ENCODE measurements at places on chromosomes 3 and 15. TPM values are rescaled to one million over a fixed set of nuclear protein-coding genes. Genes with fewer than 3 reads are reported as not detected.
A peak's percentile ranks its signal among the peaks of the same experiment; 100 is the strongest.

- H3K4me1 ChIP-seq, result peaks cover 28% of the 10 kb centered on the region
- H3K36me3 ChIP-seq, result no peaks in the 10 kb centered on the region
- no peak for DNase-seq
- no peak overlapping the region for H3K4me3 ChIP-seq
- no peaks in the 10 kb centered on the region for H3K27me3 ChIP-seq
- no peak overlapping the region for H3K27ac ChIP-seq
Observed at GRCh38 chr15:63196842-63197241, 7.4 kb downstream of the RAB8B start.

DNA sequence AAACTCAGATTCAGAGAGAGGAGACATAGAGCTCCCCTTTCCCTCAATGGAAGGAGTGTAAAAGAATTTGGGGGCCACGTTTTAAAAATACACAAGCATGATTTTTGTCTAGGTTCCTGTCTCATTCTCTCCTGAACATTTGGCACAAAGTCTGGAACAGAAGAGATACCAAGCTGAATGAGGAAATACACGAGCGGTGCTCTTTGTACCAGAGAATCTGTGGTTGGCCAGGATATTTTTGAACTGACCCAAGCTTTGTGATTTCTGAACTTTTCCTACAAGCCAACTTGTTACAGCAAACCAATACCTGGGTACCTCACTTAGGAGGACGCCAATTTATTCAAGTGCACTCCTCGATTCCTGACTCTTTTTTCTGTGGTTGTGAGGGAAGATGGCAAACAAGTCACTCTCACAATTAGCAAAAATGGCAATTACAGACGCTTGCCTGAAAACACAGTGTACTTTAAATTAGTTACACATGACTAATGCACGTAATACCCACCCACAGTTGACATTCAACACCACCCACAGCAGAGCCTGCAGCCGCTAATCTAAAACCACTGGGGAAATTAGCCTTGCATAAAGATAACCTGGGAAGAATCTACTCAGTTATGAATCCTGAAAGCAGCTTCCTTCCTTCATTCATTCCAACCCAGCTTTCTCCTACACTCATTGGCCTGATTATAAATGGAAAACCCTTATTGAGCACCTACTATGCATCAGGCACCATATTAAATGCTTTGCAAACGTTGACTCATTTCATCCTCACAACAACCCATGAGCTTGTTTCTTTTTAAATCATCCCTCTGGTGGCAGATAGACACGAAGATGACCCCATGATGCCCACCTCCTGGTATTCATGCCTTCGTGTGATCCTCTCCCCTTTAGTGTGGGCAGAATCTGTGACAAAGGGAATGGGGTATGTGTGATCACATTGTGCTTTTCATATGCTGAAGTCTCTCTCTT is 293.5 kb downstream of the KBTBD8 start:
- no peak for DNase-seq
- no peaks in the 10 kb centered on the region for H3K27me3 ChIP-seq
- H3K27ac ChIP-seq, result no peak overlapping the region
- H3K36me3 ChIP-seq, result no peaks in the 10 kb centered on the region
- no peaks in the 10 kb centered on the region for H3K4me1 ChIP-seq

- no peaks in the 10 kb centered on the region for H3K36me3 ChIP-seq
- H3K4me3 ChIP-seq, result no peak overlapping the region
- peak; percentile 58 for DNase-seq
Observed at GRCh38 chr3:16335772-16336645, 71.0 kb downstream of the OXNAD1 start.

GRCh38 chr3:72018343-72018984 is 233.5 kb upstream of the PROK2 start:
- H3K27me3 ChIP-seq, result no peaks in the 10 kb centered on the region
- H3K4me1 ChIP-seq, result peaks cover 5% of the 10 kb centered on the region
- H3K36me3 ChIP-seq, result no peaks in the 10 kb centered on the region

DNA sequence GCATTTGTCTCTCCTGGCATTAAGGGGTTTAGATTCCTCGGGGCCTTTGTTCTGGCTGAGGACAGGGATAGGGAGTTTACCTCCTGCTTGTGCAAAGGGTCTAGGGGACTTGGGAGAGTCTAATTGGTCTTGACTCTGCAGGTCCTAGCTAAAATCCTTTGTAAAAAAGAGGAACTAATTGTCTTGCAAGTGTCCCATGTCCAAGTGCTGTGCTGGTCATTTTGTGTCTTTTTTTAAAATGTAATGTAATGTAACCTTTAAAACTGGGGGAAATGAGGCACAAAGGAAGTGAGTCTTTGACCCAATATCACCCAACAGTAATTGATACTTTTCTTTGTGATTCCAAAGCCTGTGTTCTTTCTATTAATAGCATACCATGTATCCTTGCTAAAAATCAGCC is 14.9 kb upstream of the C3orf80 start:
- H3K27ac ChIP-seq, result no peak overlapping the region
- no peaks in the 10 kb centered on the region for H3K4me1 ChIP-seq
- no peak for DNase-seq
- no peak overlapping the region for H3K4me3 ChIP-seq

GRCh38 chr3:184457329-184457728 is 77.5 kb downstream of the CHRD start:
- DNase-seq, result no peak
- no peaks in the 10 kb centered on the region for H3K36me3 ChIP-seq

The OSBPL10 gene
- total RNA-seq, result 11.4 TPM

The KPNA4 gene
- total RNA-seq, result 55.9 TPM

DNA sequence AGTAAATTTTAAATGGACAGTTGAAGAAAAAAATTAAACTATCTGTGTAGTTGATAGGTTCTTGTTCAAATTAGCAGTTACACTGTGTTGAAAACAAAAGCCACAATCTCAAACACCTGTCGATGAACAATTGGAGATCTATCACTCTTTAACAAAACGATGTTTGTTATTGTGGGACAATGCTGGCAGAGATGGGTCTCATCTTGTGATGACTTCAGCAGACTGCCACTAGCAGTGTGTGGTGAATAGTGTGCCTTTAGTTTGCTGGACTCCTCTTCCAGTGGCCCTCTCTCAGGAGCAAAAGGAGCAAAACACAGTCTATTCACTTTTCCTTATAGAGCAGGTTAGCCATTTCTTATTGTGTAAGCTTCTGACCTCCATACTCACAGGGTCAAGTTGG is 14.7 kb upstream of the TRIM59 start:
- no peaks in the 10 kb centered on the region for H3K36me3 ChIP-seq
- DNase-seq, result no peak
- H3K4me3 ChIP-seq, result no peak overlapping the region
- H3K4me1 ChIP-seq, result no peaks in the 10 kb centered on the region
- H3K27ac ChIP-seq, result no peak overlapping the region

The CCR4 gene
- 0.31 TPM for total RNA-seq

DNA sequence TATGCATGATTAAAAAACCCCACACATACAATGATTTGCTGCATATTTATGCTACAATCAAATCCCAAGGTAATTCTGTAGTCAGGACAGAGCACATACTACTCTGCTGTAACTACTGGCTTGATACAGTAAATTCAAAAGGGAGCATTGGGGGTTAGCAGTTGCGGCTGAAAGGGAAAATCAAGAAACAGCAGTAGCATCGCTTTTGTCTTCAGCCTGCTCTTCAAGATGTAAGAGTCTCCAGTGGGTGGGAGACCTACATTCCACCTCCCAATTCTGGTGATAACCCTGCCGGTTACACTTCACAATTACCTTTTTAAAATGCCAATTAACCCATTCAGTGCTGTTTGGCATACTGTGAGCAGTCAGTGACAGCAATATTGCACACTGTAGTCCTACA is 259.4 kb downstream of the NR2F2 start:
- H3K27me3 ChIP-seq, result no peaks in the 10 kb centered on the region
- no peaks in the 10 kb centered on the region for H3K36me3 ChIP-seq
- no peak overlapping the region for H3K27ac ChIP-seq
- no peaks in the 10 kb centered on the region for H3K4me1 ChIP-seq

DNA sequence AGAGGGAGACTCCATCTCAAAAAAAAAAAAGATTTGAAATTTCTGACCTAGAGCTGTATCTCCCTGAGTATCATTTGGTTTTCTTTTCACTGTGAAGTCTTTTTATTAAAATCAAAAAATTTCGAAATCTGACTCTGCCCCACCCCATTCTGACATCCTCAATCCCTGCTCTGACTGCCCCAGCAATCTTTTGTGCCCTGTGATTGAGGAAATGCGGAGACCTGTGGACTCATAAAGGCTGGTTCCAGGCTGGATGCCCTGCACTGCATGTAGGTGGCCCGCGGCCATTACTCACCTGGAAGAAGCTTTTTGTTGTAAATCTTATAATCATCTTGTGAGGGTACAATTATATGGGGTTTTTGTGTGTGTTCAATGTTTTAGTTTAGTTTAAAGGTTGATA is 147.3 kb upstream of the SEMA6D start:
- no peaks in the 10 kb centered on the region for H3K36me3 ChIP-seq
- no peak for DNase-seq
- no peak overlapping the region for H3K27ac ChIP-seq
- H3K4me3 ChIP-seq, result no peak overlapping the region

- H3K27ac ChIP-seq, result no peak overlapping the region
- no peak overlapping the region for H3K4me3 ChIP-seq
- H3K4me1 ChIP-seq, result no peaks in the 10 kb centered on the region
- no peaks in the 10 kb centered on the region for H3K36me3 ChIP-seq
- H3K27me3 ChIP-seq, result no peaks in the 10 kb centered on the region
Observed at GRCh38 chr15:81239190-81239589, 42.5 kb downstream of the IL16 start.

The NEK11 gene
- 10.8 TPM for total RNA-seq

- DNase-seq, result no peak
- H3K4me1 ChIP-seq, result no peaks in the 10 kb centered on the region
- no peaks in the 10 kb centered on the region for H3K36me3 ChIP-seq
- H3K4me3 ChIP-seq, result no peak overlapping the region
Observed at GRCh38 chr3:30527720-30528119, 78.7 kb upstream of the TGFBR2 start.

DNA sequence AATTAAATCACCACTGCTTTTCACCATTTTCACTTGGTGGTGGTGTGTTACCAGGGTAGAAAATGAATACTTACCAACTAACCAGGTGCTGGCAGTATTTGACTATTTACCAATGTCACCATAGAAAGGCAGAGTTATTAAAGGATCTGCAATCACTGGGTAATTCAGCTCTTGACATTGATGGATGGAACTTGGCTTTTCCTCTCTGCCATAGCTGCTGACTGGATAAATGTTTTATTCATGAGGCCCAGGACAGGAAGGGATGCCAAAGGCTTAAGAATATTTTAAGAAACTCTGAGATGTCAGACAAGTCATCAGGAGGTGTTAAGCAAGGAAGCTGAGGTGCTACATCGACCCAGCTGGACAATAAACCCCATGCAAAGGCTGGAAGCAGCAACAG is 495.5 kb upstream of the CFAP20DC start:
- no peaks in the 10 kb centered on the region for H3K36me3 ChIP-seq
- no peaks in the 10 kb centered on the region for H3K27me3 ChIP-seq

DNA sequence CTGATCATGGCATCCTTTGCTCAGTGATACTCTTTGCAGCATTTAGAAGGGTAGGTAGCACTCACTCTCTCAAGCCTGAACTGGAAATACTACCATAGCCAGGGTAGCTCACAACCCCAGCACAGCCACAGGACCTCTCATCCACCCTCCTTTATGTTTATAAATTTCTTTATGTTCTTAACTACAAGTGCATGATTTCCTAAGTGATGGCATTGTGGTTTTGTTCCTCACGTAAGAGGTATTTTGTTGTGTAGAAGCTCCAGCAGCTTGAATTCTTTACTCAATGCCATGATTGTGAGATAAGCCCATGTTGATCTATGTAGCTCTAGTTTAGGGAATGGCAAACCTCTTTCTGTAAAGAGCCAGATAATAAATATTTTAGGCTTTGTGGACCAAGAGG is 7.9 kb upstream of the RTP3 start:
- H3K27me3 ChIP-seq, result no peaks in the 10 kb centered on the region
- no peaks in the 10 kb centered on the region for H3K4me1 ChIP-seq
- no peak overlapping the region for H3K27ac ChIP-seq

- H3K4me1 ChIP-seq, result no peaks in the 10 kb centered on the region
- H3K4me3 ChIP-seq, result no peak overlapping the region
- H3K27ac ChIP-seq, result no peak overlapping the region
- H3K27me3 ChIP-seq, result no peaks in the 10 kb centered on the region
Observed at GRCh38 chr3:131699001-131699400, 196.2 kb upstream of the MRPL3 start.

The IL17RD gene
- 14.4 TPM for total RNA-seq

The PLA2G4D gene
- total RNA-seq, result not detected

- no peaks in the 10 kb centered on the region for H3K4me1 ChIP-seq
- DNase-seq, result no peak
- no peak overlapping the region for H3K4me3 ChIP-seq
- no peak overlapping the region for H3K27ac ChIP-seq
- H3K36me3 ChIP-seq, result no peaks in the 10 kb centered on the region
Observed at GRCh38 chr3:149401926-149402310, 24.5 kb upstream of the TM4SF1 start.

GRCh38 chr3:113287803-113288648 is 76.7 kb downstream of the BOC start:
- H3K4me3 ChIP-seq, result no peak overlapping the region
- no peaks in the 10 kb centered on the region for H3K27me3 ChIP-seq
- H3K36me3 ChIP-seq, result no peaks in the 10 kb centered on the region

DNA sequence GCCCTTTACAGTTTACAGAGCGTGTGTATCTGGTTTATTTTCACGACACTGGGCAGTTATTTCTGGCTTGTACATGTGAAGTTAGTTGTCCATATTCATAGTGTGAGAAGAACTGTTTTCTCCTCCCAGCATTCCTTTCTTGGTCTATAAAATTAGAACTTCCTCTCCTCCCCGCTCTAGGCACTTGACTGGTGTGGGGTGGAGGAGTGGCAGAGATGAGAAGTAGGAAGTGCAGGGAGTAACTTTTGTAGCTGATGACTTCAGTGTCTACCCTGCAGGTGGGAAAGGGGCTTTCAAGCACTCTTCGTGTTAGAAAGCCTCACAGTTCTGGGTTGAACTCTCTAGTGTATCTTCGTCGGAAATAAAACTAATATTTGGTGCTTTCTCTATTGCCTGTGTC is 13.4 kb downstream of the APOD start:
- no peak overlapping the region for H3K4me3 ChIP-seq
- H3K27me3 ChIP-seq, result no peaks in the 10 kb centered on the region
- no peak for DNase-seq
- H3K27ac ChIP-seq, result no peak overlapping the region

- DNase-seq, result no peak
- H3K4me3 ChIP-seq, result no peak overlapping the region
- no peaks in the 10 kb centered on the region for H3K36me3 ChIP-seq
- no peak overlapping the region for H3K27ac ChIP-seq
- H3K4me1 ChIP-seq, result no peaks in the 10 kb centered on the region
Observed at GRCh38 chr15:49279521-49280456, 109.7 kb downstream of the GALK2 start.

- DNase-seq, result no peak
- no peak within 1 kb of the TSS for H3K27ac ChIP-seq
- peak within 1 kb of the TSS; percentile 49 for H3K4me3 ChIP-seq
- H3K4me1 ChIP-seq, result peaks cover 3% of the 10 kb centered on the region
Observed at GRCh38 chr3:134029734-134030378, at the start of gene SLCO2A1. TSS of gene SLCO2A1 (minus strand) at chr3:134029925. CDS start at chr3:134029802, 123 bp downstream.

DNA sequence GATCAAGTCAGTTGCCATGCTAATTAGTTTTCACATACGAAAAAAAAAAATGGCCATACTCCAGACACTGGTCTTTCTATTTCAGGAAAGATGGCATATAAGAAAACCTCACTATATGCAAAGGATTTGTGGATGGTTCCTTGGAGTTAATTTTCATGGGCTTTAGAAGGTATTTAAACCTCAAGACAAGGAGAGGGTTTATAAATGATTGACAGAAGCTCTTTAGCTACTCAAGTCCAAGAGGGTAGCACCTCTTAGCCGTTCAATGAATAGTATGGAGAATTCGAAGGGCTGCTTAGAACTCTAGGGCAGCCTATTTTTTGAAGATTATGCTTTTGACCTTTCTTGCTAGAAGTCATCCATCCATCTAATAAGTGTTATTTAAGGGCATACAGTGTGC is 41.7 kb downstream of the RBMS3 start:
- H3K36me3 ChIP-seq, result no peaks in the 10 kb centered on the region
- H3K27ac ChIP-seq, result no peak overlapping the region
- no peak overlapping the region for H3K4me3 ChIP-seq
- H3K4me1 ChIP-seq, result peaks cover 4% of the 10 kb centered on the region
